ENCODE measurements at places on chromosomes 4 and X.
A peak's percentile ranks its signal among the peaks of the same experiment; 100 is the strongest.

DNA sequence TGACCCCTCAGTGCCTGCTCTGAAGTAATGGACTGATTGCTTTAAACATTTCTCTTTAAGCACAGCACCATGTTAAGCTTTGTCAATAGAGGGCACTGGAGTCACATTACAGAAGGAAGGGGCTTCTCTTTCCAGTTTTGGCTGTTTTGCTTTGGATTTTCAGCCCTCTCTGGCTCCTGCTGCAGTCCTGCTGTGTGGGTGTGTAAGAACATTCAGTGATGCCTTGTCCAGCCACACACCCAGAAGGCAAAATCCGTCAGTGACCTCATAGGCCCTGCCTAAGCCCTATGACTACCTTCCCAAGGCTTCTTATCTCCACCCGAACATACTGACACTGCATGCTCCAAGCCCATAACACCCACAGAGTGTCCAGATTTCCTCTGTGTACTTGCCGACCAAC, 215.3 kb upstream of the CTSO start:
- peak; percentile 39 for DNase-seq

DNA sequence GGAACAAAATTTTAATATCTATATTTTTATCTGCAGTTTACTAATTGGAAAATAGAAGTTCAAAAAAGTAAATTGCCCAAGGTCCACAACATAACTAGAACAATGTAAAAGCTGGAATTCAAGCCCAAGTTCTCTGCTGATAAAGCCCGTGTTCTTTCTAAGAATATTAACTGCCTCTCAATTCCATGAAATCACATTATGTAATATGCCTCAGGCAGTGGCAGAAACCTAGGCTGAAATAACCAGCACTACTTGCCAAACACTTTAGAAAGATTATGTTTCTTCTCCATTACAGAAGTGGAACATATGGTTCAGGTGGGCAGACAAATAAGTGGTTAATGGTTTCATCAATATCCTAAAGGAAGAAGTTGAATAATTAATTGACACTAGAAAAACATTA, 56.7 kb upstream of the ADGRL3 start:
- DNase-seq, result no peak

DNA sequence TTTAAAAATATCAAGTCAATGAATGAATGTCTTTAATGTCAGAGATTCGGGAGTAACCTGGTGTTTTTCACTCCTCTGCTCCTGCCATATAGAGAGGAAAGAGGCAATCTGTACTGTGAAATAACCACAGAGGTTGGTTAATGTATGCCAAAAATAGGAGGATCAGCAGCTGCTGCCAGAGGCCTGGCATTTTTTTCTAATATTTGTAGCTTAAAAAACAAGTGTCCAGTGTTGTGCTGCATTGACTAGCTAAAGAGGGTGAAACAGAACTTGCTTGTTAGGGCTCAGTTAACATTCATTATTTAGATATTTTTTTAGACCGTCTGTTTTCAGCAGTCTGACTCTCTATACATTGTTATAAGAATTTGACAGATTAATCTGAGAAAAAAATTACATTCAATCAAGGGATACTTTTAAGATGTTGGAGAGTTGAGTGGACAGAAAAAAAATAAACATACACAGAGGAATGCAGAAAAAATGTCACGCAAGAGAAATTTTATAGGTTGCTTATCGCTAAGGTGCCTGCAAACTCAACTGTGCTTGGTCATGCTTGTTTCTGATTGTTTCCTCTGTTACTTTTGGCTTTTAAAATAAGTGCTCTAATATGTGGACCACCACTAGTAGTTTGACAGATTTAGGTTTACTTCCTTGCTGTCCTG, 392.3 kb upstream of the GALNT7 start:
- DNase-seq, result no peak

- DNase-seq, result no peak
Measured at GRCh38 chr4:174056959-174057358, 226.5 kb downstream of the FBXO8 start.

GRCh38 chr4:108272986-108273385, 104.3 kb upstream of the LEF1 start:
- no peak for DNase-seq

Measured in occipital lobe (tissue), 3 donors.